ENCODE measurements at places on chromosomes 16 and 17. TPM values are rescaled to one million over a fixed set of nuclear protein-coding genes. Genes with fewer than 3 reads are reported as not detected.

The HP gene
- total RNA-seq: 0.66 TPM

- peaks cover 4% of the 10 kb centered on the region for H3K4me1 ChIP-seq
- DNase-seq: peak; percentile 92
- no peaks in the 10 kb centered on the region for H3K27me3 ChIP-seq
- H3K36me3 ChIP-seq: no peaks in the 10 kb centered on the region
- no peak overlapping the region for H3K4me3 ChIP-seq
Observed at GRCh38 chr17:76506408-76507345, 5.5 kb upstream of the RHBDF2 start.

DNA sequence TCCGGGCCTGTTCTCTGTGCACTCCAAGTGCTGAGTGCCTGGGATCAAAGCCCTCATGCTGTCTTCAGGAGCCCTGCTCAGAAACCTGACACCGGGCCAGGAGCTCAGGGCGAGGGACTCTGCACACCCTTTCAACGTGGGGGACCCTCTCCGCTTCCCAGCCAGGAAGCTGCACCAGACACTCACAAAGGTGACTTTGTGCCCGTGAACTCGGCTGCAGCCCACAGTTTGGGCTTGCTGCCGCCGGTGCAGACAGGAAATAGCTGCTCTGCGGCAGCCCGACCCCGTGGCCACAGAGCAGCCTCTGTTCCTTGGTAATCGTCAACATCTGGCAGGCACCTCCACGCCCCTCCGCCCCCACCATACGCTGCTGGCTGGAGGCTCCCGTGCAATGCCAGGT is 93.4 kb upstream of the METRNL start:
- no peaks in the 10 kb centered on the region for H3K4me1 ChIP-seq
- no peak for DNase-seq
- H3K4me3 ChIP-seq: no peak overlapping the region
- H3K27ac ChIP-seq: no peak overlapping the region
- H3K27me3 ChIP-seq: no peaks in the 10 kb centered on the region
- H3K36me3 ChIP-seq: no peaks in the 10 kb centered on the region

GRCh38 chr16:72928090-72928981 is 119.6 kb downstream of the ZFHX3 start:
- H3K4me3 ChIP-seq: no peak overlapping the region
- no peak overlapping the region for H3K27ac ChIP-seq
- H3K27me3 ChIP-seq: no peaks in the 10 kb centered on the region
- peaks cover 13% of the 10 kb centered on the region for H3K4me1 ChIP-seq

DNA sequence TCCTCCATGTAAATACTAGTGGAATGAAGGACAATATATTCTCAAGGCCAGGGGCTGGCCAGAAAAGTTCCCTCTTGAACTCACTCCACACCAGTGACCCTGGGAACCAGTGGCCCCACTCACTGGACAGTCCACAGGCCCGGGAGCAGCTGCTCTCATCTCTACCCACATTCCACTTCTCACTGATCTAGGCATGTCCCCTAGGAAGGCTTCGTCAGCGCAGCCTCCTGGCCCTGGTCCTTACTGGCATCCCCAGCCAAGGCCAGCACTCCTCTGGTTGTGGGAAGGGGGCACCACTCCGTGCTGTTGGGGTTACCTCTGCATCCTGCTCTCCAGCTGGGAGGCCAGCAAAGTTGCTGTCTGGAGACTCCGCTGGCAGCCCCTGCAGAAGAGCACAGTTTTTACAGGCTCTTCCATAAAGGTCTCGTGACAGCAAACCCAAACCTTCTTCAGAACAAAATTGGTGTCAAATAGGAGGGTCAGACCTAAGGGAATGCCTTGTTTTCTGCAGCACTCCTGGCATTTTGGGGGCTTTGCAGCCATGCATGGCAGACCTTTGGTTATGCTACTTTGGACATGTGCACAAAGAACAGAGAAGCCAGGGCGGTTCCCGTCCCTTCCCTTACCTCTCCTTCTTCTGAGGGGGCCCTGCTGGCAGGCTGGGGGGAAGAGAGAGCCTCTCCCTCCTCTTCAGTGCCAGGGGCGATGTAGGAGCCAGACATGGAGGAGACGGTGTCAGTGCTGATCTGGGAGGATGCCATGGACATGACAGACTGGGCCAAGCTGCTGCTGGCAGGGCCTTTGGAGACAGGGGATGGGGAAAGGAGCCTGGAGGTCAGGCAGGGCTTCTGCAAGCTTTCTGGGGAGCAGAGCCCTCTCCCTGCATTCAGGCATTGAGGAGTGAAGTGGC is 14.1 kb upstream of the FOXJ1 start:
- no peak for DNase-seq
- no peaks in the 10 kb centered on the region for H3K36me3 ChIP-seq
- H3K4me1 ChIP-seq: no peaks in the 10 kb centered on the region
- H3K27me3 ChIP-seq: no peaks in the 10 kb centered on the region
- H3K4me3 ChIP-seq: no peak overlapping the region
- H3K27ac ChIP-seq: no peak overlapping the region
